ENCODE measurements at places on chromosomes 6 and 20.

- no peak overlapping the region for H3K27ac ChIP-seq
- no peaks in the 10 kb centered on the region for H3K27me3 ChIP-seq
- no peaks in the 10 kb centered on the region for H3K4me1 ChIP-seq
- no peaks in the 10 kb centered on the region for H3K36me3 ChIP-seq
- no peak for DNase-seq
Observed at GRCh38 chr6:125827788-125828320, 37.1 kb downstream of the NCOA7 start.

GRCh38 chr20:58328836-58329235 is 19.3 kb downstream of the RAB22A start:
- H3K27ac ChIP-seq, result no peak overlapping the region
- peaks cover 27% of the 10 kb centered on the region for H3K36me3 ChIP-seq
- H3K4me1 ChIP-seq, result no peaks in the 10 kb centered on the region
- no peak overlapping the region for H3K4me3 ChIP-seq
- H3K27me3 ChIP-seq, result no peaks in the 10 kb centered on the region

DNA sequence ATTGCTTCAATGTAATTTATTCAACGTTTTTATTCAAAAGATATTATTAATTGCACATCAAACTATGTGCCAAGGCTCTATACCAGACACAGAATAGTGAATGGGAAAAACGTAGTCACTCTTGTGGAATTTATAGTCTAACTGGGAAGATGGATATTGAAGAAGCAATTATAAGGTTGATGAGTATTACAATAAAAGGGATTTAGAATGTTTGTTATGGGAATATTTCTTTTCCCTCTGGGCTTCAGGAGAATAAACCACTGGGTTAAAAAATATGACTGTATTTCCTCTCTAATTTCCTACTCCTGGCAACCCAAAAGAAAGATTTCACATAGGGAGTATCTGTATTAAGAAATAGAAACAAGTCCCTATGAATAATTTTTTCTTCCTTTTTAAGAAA is 25.1 kb upstream of the UTRN start:
- peaks cover 16% of the 10 kb centered on the region for H3K4me1 ChIP-seq
- H3K27ac ChIP-seq, result peak overlapping the region; percentile 26
- no peak overlapping the region for H3K4me3 ChIP-seq
- H3K36me3 ChIP-seq, result no peaks in the 10 kb centered on the region

DNA sequence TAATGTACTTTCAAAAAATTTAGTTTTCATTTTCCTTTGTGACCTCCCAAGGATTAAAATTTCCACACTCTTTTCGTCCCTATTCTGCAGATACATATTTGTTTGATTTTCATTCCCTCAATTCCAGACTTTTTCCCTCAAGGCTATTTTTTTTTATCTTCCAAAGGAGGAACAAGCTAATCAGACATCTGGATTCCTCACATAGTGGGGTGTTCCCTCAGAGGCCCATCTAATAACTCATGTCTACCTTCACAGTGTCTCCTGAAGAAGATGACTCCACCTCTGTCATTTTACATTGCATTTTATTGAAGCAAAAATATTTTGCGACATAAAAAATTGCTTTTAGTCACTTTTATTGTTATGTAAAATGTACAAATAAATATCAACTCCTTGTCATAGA is 122.2 kb downstream of the RFPL4B start:
- H3K27me3 ChIP-seq, result no peaks in the 10 kb centered on the region
- no peaks in the 10 kb centered on the region for H3K36me3 ChIP-seq
- H3K4me3 ChIP-seq, result no peak overlapping the region
- no peak for DNase-seq
- H3K4me1 ChIP-seq, result peaks cover 35% of the 10 kb centered on the region

DNA sequence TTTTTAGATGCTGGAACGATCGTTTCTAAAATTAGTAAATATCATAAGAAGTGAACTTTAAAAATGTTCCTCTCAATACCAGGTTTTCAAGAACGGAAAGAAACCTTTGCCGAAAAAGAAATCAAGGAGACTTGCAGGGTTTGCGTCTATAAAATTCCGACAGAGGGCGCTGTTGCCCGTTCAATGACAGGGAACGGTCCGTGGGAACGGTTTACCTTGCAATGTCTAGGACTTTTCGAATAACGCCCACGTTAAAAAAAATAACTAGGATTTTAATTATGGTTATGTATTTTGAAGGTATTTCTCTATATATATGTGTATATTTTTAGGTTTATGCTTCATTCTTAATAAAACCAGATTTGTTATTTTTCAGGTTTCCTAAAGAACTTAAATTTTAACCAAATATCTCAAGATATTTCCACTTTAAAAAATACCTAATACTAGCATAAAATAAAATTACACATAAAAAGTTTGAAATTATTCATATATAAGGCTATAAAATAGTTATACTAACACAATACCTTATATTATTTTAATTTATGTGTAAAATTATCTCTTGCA is 2.5 kb upstream of the TFAP2B start:
- peaks cover 54% of the 10 kb centered on the region for H3K27me3 ChIP-seq
- H3K4me3 ChIP-seq, result peak overlapping the region; percentile 42
- no peaks in the 10 kb centered on the region for H3K36me3 ChIP-seq
- no peak overlapping the region for H3K27ac ChIP-seq

- H3K4me1 ChIP-seq, result no peaks in the 10 kb centered on the region
- peak overlapping the region; percentile 30 for H3K4me3 ChIP-seq
- no peak overlapping the region for H3K27ac ChIP-seq
- DNase-seq, result no peak
- no peaks in the 10 kb centered on the region for H3K36me3 ChIP-seq
Observed at GRCh38 chr6:24910961-24911725, 24.6 kb downstream of the RIPOR2 start.

DNA sequence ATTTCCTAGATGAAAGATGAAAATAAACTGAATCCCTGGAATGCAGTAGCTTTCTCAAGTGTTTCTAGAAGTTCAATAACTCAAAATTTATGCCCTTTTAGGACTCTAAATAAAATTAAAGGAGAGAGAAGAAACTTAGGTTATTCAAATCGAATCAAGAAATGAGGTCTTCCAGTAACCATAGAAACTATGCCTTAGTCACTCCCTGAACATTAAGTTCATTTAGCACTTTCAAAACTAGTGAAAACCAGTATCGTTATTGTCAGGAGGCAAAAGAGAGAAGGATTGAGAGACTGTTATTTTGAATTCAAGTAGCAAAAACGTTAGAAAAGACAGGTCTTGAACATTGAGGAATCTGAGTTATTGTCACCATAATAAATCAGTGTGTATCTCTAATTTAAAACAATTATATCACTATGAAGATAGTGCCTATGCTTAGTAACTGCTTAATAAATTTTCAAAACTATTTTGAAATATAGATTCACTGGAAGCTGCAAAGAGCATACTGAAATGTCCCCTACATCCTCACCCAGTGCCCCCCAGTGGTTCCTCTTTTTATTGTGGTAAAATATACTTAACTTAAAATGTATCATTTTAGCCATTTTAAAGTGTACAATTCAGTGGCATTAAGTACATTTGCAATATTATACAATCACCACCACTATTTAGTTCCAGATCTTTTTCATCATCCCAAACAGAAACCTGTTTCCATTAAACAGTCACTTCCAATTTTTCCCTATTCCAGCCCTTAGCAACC is 4.6 kb downstream of the RPP21 start:
- no peaks in the 10 kb centered on the region for H3K27me3 ChIP-seq
- H3K4me3 ChIP-seq, result no peak overlapping the region
- no peak for DNase-seq
- H3K36me3 ChIP-seq, result peaks cover 14% of the 10 kb centered on the region

DNA sequence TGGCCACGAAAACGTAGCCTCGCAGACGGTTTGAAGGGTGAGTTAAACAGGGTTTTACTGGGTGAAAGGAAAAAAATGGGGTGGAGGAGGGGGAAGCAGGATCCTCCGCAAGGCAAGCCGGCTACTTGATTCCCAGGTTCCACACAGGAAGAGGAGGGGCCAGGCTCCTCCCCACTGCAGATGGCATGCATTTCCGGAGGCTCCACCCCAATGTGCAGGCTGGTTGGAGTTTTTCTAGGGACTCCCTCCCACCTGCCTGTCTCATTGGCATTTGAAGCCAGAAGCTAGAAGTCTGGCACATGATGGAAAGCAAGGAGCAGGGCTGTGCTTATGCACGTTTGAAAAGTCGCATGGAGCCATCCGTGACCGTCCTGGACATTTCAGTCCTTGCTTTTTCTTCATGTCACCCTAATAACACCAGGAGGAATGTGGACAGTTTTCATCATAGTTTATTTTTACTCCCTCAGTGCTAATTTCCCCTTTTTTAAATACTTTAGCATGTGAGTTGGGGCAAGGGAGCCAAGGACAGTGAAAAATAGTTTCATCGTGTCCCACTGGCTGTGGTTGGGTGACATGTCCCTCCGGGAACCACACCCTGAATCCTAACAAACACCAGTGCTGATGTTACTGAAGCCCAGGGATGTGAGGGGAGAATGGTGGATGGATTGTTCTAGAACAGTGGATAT is 100.1 kb upstream of the INSM1 start:
- DNase-seq, result no peak
- H3K36me3 ChIP-seq, result no peaks in the 10 kb centered on the region
- H3K27me3 ChIP-seq, result no peaks in the 10 kb centered on the region
- H3K27ac ChIP-seq, result no peak overlapping the region
- no peak overlapping the region for H3K4me3 ChIP-seq
- H3K4me1 ChIP-seq, result no peaks in the 10 kb centered on the region

DNA sequence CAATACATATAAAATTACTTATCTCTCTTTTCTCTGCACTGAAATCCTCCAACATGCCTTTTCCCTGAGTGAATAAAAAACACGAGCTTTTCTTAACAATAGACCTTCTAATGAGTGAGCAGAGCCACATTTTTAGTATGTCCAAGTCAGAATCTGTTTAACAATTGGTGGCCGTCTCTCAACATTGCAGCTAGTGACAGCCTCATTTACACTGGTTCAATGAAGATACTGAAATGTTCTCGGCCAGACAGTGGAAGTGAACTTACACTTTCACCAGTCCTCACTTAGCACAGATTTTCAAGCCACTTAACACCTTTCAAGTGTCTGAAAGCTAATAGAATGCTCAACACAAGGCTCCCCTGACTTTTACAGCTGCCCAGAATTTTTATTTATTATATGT is 767.1 kb downstream of the KIF16B start:
- no peaks in the 10 kb centered on the region for H3K36me3 ChIP-seq
- H3K27me3 ChIP-seq, result no peaks in the 10 kb centered on the region
- H3K4me1 ChIP-seq, result no peaks in the 10 kb centered on the region
- no peak overlapping the region for H3K27ac ChIP-seq
- H3K4me3 ChIP-seq, result no peak overlapping the region

DNA sequence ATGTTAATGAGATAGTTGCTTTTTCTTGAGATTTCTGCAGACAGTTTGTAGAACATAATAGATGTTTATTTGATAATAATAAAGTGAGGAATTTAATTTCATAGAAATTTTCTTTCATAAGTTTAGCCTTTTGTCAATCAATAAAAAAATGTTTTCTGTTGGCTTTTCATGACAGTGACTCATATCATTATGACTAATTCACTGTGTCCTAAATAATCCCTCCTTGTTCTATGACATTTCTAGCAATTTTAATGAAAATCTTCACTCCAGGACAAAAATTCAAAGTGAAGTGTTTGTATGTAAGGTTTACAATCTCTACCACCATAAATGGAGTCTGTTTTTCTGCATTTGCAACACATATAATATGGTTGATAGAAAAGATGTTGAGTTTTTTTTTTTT is 109.9 kb downstream of the UTRN start:
- no peaks in the 10 kb centered on the region for H3K36me3 ChIP-seq
- no peak overlapping the region for H3K27ac ChIP-seq
- H3K4me1 ChIP-seq, result peaks cover 10% of the 10 kb centered on the region
- no peak for DNase-seq
- H3K4me3 ChIP-seq, result no peak overlapping the region

- H3K27me3 ChIP-seq, result no peaks in the 10 kb centered on the region
- no peak overlapping the region for H3K4me3 ChIP-seq
- peaks cover 43% of the 10 kb centered on the region for H3K36me3 ChIP-seq
- H3K4me1 ChIP-seq, result no peaks in the 10 kb centered on the region
Observed at GRCh38 chr20:34271956-34272355, 30.7 kb downstream of the ASIP start.

DNA sequence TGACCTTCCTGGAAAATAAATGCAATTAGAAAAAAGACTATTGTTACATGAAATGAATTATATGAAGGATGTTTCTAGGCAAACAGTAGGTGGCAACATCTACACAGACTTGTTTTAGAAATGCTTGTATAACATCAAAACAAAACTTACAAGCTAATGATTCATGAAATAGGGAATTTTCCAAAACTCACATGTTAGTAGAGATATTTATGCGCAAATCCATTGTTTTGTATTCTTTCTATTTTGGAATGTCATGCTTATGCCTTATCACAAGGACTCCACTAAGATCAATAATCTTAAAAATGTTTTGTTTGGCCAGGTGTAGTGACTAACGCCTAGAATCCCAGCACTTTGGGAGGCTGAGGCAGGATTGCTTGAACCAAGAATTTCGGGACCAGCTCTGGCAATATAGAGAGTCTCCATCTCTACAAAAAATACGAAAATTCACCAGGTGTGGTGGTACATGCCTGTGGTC is 32.3 kb upstream of the LGSN start:
- no peaks in the 10 kb centered on the region for H3K36me3 ChIP-seq
- no peaks in the 10 kb centered on the region for H3K27me3 ChIP-seq

DNA sequence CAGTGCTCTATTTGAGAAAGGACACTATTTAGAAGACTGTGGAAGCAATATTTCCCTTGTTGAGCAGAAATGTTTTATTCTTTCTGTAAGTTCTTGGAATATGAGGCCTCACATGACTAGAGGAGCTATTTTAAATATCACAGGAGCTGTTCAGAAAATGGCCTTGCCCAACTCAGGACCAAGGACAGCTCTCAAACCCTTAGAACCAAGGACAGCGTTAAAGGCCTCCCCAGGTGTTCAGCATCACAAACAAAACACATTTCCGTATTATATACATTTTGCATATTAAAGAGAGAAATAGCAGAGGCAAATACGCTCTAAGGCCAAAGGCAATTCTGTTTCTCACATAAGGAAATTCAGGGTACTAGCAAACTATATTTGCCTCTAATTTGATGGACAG is 631.4 kb downstream of the CDH26 start:
- H3K36me3 ChIP-seq, result no peaks in the 10 kb centered on the region
- H3K4me3 ChIP-seq, result no peak overlapping the region
- DNase-seq, result no peak
- no peaks in the 10 kb centered on the region for H3K4me1 ChIP-seq
- no peak overlapping the region for H3K27ac ChIP-seq

Measured in RWPE2 (cell line).